ENCODE measurements at places on chromosomes 11 and 22. TPM values are rescaled to one million over a fixed set of nuclear protein-coding genes. Genes with fewer than 3 reads are reported as not detected.

- no peak for DNase-seq
- no peaks in the 10 kb centered on the region for H3K4me1 ChIP-seq
- no peaks in the 10 kb centered on the region for H3K36me3 ChIP-seq
- H3K27ac ChIP-seq = no peak overlapping the region
- H3K4me3 ChIP-seq = no peak overlapping the region
Observed at GRCh38 chr11:115133475-115134209, 370.6 kb downstream of the CADM1 start.

Gene BTG4
- not detected for polyA plus RNA-seq

DNA sequence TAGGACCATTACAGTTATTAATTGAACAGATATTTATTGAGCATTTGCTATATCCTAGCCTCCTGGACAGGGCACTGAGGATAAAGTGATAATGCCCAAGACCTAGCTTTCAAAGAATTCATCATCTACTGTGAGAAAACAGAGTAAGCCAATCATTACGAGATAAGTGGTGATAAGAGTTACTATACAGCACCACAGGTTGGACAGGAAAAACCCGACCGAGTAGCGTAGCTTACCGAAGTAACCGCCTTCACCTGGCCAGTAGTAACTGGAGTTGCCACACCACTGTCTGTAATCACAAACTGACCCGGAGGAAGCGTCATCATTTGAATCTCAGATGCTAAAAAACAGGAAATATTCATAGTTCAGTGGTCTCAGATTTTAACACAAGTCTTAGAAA lies 10.0 kb upstream of the NFRKB start:
- H3K27me3 ChIP-seq = no peaks in the 10 kb centered on the region
- no peak for DNase-seq
- no peaks in the 10 kb centered on the region for H3K4me1 ChIP-seq
- H3K36me3 ChIP-seq = peaks cover 23% of the 10 kb centered on the region
- no peak overlapping the region for H3K4me3 ChIP-seq

GRCh38 chr22:50207383-50208140 lies 6.8 kb downstream of the SELENOO start:
- DNase-seq = no peak
- H3K4me3 ChIP-seq = no peak overlapping the region
- peaks cover 17% of the 10 kb centered on the region for H3K36me3 ChIP-seq
- no peaks in the 10 kb centered on the region for H3K27me3 ChIP-seq
- H3K4me1 ChIP-seq = peaks cover 8% of the 10 kb centered on the region

Gene FADS3
- 8.9 TPM for polyA plus RNA-seq

GRCh38 chr11:2808850-2809846 lies 76.4 kb downstream of the CDKN1C start:
- H3K27me3 ChIP-seq = no peaks in the 10 kb centered on the region
- no peaks in the 10 kb centered on the region for H3K4me1 ChIP-seq
- DNase-seq = no peak
- H3K27ac ChIP-seq = no peak overlapping the region

DNA sequence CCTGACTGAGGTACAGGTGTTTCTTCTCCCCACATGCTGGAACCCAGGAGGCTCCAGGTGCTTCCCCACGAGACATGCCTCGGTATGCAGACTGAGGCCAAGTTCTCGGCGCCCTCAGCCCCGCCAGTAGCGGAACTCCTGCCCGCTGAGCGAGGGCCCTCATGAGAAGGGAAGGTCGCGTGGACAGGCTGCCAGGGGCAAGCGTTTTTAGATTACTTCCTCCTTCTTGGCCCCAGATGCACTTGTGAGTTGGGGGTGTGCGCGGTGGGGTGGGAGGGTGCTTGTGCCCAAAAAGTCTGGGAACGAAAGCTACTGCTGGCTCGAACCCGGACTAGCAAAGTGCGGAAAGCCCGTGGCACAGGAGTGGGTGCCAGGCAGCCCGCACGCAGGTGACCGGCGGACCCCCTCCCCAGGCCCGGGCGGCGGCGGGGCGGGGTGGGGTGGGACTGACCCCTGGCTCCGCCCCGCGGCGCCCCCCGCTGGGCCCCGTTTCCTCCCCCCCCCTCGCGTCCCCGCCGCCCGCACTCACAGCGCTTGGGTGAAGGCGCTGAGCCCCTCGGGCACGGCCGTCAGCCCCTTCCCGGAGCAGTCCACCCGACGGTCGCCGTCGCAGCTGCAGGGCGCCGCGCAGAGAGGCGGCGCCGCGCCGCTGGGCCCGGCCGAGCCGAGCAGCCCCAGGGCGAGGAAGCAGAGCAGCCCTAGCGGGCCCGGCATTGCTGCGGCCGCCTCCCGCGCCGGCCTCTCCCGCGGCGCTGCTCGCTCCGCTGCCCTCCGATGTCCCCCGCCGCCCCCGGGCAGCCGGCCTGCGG lies 797 bp downstream of the LGR4 start:
- H3K36me3 ChIP-seq = no peaks in the 10 kb centered on the region
- peak overlapping the region; percentile 92 for H3K27ac ChIP-seq
- peak overlapping the region; percentile 96 for H3K4me3 ChIP-seq

Measured in liver (tissue), 10 donors.